ENCODE measurements at places on chromosomes 16 and 17.

DNA sequence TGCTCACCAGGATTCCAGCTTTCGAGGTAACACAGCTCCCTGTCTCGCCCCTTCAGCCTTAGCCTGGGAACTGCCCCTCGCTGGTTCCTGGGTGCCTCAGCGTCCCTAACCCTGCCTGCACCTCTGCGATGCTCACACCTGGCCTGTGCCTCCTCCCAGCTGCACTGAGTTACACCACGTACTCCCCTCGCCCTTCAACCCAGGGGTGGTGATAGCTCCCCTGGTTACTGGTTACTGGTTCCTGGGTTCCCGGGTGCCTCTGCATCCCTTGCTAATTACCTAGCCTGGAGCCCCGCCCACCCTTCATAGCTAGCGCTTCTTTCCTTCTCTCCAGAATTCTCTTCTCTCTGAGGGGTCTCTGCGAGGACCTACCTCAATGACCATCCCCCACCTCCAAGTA, 65.3 kb upstream of the PLCG2 start:
- DNase-seq = no peak

- DNase-seq = peak; percentile 84
Observed at GRCh38 chr17:33241390-33241789, 51.7 kb downstream of the ASIC2 start.

DNA sequence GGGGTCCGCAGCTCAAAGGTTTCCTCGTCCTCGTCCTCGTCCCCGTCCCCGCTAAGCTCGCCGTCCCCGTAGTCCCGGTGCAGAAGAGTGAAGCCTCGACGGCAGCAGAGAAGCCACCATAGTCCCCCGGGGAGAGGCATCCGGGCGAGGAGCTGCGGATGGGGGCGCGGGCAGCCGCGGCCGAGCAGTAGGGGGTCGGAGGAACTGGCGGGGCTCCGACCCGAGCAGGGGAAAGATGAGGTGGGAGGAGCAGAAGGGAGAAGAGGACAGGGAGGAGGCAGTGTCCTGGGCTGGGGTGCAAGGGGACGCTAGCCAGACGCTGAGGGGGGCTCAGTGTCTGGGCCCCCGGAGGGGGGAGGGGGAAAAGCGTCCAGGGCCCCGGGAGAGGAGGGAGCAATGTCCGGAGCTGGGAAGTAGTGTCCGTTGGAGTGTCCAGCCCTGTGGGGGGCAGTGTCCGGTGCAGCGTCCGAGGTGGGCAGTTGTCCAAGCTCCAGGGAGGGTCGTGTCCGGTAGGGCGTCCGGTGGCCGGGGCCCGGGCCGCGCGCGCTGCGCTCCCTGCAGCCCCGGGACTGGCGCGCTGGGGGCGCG, at the start of gene PLEKHH3:
TSS of gene PLEKHH3 (minus strand) at position 571 of the 588 bp plus-strand sequence. CDS start at position 140, 431 bp downstream.
- no peak for DNase-seq

DNA sequence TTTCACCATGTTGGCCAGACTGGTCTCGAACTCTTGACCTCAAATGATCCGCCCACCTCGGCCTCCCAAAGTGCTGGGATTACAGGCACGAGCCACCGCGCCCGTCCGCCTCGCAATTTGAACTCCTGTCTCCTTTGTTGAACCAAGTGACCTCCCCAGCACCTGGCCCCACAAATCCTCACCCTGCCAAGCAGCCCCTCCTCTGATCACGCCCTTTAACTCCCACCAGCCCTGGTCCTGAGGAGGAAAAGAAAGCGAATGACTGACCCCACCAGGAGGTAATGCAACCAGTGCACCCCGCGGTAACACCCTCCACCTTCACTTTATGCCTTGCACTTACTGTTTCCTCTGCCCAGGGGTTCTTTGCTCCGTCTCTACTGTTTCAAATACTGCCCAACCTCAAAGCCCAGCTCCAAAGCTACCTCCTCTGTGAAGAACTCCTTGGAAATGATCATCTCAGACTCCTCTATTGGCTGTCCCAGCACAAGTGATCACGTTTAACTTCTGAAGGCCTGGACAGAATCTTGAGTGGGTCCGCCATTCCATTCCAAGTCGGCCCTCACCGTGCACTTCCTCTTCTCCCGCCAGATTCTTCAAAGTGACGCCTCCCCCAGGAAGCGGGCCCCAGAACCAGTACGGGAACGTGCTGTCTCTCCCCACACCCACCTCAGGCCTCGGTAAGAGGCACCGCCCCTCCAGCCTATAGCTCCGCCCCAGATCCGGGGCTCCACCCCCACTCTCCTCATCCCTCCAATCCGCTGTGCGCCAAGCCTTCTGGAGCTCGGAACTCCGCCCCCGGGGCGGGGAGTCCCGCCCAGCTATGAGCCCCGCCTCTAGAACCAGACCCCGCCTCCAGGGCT, 4.4 kb downstream of the CD19 start:
- DNase-seq = peak; percentile 79

- peak; percentile 4 for DNase-seq
Observed at GRCh38 chr17:72661116-72661944, 431.2 kb downstream of the SLC39A11 start.

GRCh38 chr17:70869402-70870085, 700.2 kb downstream of the KCNJ2 start:
- DNase-seq = no peak

DNA sequence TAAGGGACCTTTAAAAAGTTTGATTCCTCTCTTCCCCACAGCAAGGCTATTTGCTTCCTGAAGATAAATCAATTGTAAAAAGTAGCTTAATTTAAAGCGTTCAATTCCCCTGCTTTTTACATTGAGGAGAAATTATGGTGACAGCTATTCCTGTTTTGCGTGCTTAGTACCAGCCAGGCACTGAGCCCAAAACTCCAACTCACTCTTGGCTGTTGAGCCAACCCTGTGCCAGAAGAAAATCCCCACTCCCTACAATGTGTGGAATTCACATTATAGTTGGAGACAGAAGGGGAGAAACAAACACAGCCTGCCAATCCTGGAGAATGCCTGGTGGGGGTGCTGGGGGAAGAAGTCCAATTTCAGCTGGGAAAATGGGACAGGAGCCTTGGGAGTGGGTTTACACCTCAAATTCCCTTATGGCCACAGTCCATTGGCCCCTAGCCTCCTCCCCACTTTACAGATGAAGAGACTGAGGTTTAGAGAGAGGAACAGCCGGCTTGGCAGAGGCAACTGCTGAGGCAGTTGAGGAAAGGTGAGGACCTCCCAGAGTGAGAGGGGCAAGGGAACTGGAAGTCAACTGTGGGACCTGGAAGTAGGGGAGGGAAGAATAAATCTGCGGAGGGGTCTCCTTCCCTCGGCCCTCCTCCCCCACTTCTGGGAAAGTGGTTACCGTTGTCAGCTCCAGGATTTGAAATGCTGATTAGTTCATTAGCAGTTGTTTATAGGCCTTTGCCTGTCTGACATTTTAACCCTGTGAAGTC, 26.1 kb downstream of the CDH1 start:
- DNase-seq = peak; percentile 47

- DNase-seq = no peak
Observed at GRCh38 chr16:8717892-8718415, 43.5 kb downstream of the ABAT start.

DNA sequence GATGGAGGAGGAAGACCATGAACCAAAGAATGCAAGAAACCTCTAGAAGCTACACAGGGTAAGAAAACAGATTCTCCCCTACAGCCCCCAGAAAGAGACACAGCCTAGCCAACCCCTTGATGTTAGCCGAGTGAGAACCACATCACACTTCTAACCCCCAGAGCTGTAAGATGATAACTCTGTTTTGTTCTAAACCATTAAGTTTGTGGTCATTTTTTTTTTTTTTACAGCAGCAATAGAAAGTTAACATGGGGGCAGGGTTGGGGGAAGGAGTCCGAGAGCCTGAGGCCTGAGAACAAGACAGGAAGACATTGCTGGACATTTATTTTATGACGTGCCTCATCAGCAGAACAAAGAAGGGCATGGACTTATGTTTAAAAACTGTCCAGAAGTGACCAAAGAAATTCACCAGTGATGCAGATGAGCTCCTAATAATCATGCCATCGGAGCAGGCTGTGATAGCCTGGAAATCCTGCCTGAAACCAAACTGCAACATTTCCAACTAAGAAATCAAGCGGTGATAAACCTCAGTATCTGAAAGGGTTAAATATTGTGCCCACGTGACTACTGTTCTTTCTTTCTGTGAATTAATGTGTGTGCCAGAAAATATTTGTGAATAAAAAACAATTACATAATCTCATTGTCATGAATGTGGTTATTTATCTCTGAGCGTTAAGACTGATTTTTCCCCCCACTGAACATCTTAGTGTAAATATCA, 1.1 kb downstream of the ABCA9 start:
- DNase-seq = no peak

- DNase-seq = peak; percentile 29
Observed at GRCh38 chr17:59897090-59897489, 4.2 kb downstream of the RPS6KB1 start.

DNA sequence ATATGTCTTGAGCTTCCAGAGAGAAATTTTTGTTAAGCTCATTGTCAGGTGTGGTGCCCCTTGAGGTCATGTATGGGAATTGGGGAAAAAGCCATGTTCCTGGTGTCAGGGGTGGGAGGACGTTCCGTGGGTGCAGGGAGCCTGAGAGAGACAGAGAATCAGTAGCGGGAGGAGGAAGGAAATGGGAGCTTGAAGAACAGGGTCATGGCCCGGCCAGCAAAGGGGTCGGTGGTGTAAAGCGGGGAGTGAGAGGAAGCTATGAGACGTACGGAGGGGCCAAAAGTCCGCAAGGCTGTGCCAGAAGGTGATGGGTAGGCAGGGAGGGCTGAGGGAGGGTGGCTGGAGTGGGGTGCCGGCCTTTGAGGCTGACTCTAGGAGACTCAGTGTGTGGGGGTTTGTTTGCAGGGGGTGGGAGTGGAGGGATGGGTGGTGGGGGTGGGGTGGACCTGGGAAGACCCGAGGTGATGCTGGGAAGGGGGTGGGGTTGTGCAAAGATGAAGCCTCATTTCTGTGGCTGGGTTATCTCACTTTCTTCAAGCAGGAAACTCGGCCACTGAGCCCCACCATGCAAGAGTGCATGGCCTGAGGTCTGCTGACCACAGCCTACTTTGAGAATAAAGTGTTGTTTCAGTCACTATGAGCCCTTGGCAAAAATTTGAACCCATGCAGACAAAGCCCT, 63.6 kb downstream of the PLCG2 start:
- DNase-seq = no peak

GRCh38 chr16:89722392-89723278, 1.3 kb downstream of the ZNF276 start:
- DNase-seq = peak; percentile 39

- no peak for DNase-seq
Observed at GRCh38 chr17:39799395-39799794, 61.7 kb downstream of the GRB7 start.

GRCh38 chr17:19755821-19756510, 7.9 kb upstream of the ALDH3A1 start:
- DNase-seq = no peak

DNA sequence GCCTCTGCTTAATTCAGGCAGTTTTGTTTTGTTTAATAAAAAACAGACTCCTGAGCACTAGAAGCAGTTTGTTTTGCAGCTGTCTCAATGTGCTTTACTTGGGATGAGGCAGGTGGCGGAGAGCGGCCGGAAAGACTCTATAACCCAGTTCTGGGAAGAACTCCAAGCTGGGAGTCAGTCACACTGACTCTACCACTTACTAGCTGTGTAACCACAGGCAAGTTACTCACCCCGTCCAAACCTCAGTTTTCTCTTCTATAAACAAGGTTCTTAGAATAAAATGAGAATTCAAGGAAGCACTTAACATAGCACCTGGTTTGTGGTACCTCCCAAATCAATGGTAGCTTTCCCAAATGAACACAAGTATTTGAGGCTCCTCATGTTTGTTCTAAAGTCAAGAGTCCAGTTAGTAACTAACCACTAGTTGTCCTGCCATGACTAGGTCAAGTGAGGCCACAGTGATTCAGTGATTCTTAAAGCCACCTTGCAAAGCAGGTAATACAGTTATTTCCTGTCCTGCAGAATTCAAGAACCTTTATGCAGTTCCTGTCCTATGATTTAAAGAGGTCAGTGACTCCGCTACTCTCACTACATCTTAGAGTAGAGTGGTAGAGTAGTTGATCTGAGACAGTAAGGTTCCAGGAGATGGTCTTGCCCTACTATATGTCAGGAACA, 2.7 kb downstream of the TXNDC17 start:
- DNase-seq = peak; percentile 90

DNA sequence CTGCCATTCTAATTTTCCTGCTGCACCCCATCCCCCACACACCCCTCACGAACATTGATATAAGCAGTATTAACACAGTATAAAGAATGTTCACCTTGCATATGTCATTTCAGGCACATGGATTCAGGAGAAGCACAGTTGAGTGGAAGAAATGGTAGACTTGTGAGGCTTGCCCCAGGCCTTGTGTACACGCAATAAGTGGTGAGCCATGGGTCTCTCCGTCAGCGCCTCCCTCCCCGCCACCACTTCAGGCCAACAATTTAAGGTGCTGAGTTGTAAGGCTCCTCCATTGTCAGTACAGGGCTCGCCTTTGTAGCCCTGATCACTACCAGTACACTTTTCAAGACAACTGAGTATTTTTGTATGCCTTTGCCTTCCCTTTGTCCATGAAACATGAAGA, 12.2 kb upstream of the CLEC18C start:
- no peak for DNase-seq

GRCh38 chr17:64065161-64065560, 44.7 kb upstream of the ICAM2 start:
- DNase-seq = no peak

- DNase-seq = no peak
Observed at GRCh38 chr17:78898947-78899346, 4.1 kb downstream of the CEP295NL start.

DNA sequence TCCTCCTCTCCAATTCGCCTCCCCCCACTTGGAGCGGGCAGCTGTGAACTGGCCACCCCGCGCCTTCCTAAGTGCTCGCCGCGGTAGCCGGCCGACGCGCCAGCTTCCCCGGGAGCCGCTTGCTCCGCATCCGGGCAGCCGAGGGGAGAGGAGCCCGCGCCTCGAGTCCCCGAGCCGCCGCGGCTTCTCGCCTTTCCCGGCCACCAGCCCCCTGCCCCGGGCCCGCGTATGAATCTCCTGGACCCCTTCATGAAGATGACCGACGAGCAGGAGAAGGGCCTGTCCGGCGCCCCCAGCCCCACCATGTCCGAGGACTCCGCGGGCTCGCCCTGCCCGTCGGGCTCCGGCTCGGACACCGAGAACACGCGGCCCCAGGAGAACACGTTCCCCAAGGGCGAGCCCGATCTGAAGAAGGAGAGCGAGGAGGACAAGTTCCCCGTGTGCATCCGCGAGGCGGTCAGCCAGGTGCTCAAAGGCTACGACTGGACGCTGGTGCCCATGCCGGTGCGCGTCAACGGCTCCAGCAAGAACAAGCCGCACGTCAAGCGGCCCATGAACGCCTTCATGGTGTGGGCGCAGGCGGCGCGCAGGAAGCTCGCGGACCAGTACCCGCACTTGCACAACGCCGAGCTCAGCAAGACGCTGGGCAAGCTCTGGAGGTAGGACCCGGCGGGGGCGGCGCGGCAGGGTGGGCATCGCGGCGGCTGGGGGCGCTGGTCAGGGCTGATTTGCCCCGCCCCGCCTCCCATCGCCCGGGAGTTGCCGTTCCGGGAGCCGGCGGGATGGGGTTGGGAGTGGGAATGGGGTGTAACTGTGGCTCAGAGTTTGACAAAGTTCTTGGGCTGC, 567 bp downstream of the SOX9 start:
- peak; percentile 73 for DNase-seq

DNA sequence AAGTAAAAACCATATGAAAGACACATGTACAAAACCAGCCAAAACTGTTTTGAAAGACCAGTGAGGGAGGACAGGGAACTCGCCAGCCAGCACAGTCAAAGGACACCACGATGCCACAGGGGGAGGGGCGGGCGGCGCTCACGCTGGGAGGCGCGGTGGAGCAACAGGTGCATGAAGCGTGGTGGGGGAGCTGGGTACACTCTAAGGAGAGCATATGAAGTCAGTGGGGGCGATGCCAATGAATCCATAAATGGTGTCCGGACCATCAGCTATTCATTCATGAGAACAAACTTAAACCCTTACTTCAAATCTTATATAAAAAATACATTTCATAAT, 101.0 kb upstream of the DNAH17 start:
- no peak for DNase-seq

Measured in amniotic epithelial cell (primary cell).